ENCODE measurements at places on chromosomes 6 and 20.

- DNase-seq, result no peak
Measured at GRCh38 chr6:127844529-127844928, 56.3 kb downstream of the THEMIS start.

DNA sequence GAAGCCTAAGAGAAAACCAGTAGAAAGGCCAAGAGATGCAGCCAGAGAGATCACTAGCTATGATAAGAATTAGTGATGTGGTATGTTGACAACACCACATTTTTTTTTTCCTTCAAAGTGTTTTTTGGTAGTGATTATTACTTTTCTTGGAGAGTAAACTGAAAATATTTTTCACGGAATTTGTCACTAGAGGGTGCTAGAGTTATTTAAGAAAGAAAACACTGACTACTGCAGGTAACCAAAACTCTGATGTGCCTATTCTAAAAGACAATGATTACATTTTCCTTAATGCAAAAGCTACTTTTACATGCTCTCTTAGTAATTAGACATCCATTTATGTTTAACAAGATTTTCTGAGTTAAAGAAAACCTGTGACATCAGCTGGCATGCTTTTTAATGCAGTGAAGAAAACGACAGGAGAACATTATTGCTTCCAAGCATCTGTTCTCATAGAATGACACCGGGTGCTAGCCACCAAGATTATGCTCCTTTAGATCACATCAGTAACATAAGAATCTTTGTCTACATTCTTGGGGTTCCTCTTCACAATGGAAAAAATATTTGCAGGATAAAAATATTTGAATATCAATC lies 28.8 kb downstream of the RWDD2A start:
- no peak for DNase-seq

GRCh38 chr20:36574366-36575135 lies 1.2 kb downstream of the TGIF2 start:
- no peak for DNase-seq

DNA sequence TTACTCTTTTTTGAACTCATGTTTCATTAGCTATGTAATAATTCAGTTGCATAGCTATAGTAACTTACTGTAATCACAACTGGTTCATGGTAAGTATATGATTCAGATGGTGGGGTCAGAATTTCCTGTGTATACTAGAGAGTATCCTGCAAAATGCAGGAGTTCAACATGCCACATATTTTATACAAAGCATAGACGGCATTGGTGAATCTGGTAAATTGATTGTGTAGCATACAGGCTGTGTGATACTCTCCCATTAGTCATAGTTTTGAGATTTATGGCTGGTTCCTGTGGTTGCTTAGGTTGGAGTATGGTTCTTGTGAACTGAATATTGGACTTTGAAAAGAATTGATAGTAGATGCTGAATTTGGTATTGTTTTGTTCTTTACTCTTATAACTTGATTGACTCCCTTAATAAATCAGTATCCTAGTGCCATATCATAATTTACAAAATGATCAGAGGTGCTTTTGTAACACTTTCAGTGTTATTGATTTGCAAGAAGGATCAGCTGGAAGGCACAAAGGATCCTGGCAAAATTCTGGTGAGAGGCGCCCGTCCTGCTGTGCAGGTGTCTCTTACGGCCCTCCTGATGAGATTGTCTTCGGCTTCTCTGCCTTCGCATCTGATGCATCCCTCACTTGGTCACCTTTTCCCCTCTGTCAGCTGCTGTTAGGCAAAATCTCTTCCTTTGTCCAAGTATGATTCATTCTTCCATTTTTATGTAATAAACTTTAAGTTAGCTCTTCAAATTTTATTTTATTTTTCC lies 22.6 kb downstream of the SNX9 start:
- no peak for DNase-seq

DNA sequence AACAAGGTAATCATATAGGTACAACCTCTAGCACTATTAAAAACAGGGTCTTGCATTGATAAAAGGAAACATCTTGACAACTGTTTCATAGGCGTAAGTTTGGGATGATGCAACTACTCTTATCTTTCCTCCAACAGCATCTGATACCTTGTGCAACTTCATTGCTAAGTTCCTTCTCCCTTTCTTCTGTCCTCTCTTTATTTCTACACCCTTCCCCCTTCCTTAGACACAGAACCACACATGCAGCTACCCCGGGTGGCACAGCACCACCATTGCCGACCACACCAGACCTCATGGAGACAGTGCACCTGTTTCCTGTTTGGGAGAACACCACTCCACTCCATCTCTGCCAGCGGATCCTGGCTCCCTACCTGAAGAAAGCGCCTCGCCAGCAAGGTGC lies 14.4 kb downstream of the MYB start:
- DNase-seq, result no peak

DNA sequence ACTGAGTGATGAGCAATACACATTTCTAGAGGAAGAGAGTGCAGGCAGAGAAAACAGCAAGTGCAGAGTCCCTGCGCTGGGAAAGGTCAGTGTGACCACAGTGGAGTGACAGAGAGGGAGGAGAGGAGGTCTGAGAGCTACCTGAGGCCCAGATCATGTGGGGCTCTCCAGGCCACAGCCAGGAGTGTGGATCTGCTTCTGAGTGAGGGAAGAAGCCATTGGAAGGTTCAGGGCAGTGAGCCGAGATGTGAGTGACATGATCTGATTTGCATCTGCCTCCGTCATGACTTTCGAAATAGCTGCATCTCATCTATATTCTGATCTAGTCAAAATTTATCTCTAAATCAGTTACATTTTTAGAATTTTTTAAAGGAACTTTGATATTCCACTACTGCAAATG lies 367.1 kb downstream of the PREX1 start:
- DNase-seq, result no peak

- no peak for DNase-seq
Measured at GRCh38 chr20:51284871-51285270, 257.6 kb downstream of the NFATC2 start.
